ENCODE measurements at places on chromosomes 7 and 10. TPM values are rescaled to one million over a fixed set of nuclear protein-coding genes. Genes with fewer than 3 reads are reported as not detected.

Gene ABCB4
- total RNA-seq = not detected

Gene CNNM1
- total RNA-seq = 3.3 TPM

Gene BUB3
- total RNA-seq = 291 TPM

Gene VAX1
- 0.98 TPM for total RNA-seq

Gene DDC
- not detected for total RNA-seq

Gene SAMD8
- total RNA-seq = 48.6 TPM

Gene ADAM12
- total RNA-seq = 9.4 TPM

Gene STEAP4
- total RNA-seq = 1.7 TPM

Gene UTF1
- not detected for total RNA-seq

Gene HTR7
- 0.62 TPM for total RNA-seq

Gene DBNL
- total RNA-seq = 108 TPM

Gene PDK4
- 3.2 TPM for total RNA-seq

Gene OR2A1
- total RNA-seq = not detected

- peaks cover 23% of the 10 kb centered on the region for H3K4me1 ChIP-seq
- no peak for DNase-seq
- no peaks in the 10 kb centered on the region for H3K27me3 ChIP-seq
- no peak overlapping the region for H3K4me3 ChIP-seq
Observed at GRCh38 chr10:126463286-126463685, 75.0 kb upstream of the ADAM12 start.

DNA sequence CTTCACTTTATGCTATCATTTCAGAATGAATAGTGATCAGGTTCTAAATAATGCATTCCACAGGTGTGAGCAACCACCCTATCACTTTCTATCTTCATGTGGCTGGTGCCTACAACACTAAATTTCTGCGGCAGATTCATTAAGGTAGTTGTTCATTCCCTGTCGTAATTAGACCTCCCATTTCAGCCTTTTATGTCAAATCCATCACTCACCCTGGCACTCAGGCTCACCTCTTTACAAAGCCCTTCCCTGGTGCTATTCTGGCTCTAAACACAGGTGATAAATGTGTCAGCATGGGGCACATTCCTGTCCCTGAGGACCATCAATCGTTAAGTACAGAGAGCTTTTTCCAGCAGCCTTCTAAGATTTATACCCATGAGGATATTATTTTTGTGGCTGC is 300.0 kb upstream of the C7orf33 start:
- peaks cover 24% of the 10 kb centered on the region for H3K27me3 ChIP-seq
- H3K27ac ChIP-seq = no peak overlapping the region
- no peaks in the 10 kb centered on the region for H3K36me3 ChIP-seq
- no peaks in the 10 kb centered on the region for H3K4me1 ChIP-seq
- DNase-seq = no peak
- no peak overlapping the region for H3K4me3 ChIP-seq

DNA sequence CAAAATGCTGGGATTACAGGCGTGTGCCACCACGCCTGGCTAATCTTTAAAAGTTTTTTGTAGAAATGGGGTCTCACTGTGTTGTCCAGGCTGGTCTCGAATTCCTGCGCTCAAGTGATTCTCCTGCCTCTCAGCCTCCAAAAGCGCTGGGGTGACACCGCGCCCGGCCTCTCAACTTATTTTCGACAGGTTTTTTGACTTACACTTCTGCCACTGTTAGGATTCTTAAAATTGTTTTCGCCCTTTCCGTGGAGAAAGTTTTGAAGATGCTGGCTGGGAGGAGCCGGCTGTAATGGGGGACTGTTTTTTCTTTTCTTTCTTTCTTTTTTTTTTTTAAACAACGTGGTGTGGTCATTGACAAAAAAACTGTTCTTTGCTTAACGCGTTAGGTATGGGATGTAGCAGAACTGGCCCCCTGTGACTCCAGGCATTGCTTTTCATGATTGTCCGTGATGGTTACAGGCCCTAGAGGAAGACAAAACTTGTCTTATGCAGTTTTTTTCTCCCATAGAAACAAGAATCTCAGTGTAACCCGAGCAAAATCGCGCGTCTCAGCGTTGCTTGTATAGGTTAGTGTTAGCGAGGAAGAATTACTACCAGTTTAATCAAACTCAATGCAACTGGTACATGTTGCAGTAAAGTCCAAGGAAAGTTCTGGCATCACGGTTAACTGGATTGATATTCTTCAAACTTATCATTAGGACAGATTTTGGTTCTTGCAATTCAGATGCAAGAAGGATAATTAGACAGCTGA is 72.2 kb downstream of the DAGLB start:
- DNase-seq = peak; percentile 25
- H3K27me3 ChIP-seq = no peaks in the 10 kb centered on the region
- H3K36me3 ChIP-seq = 0 out of 2 replicates have a peak, but pooled peaks cover 4% of the 10 kb centered on the region
- H3K4me3 ChIP-seq = peak overlapping the region; percentile 80

- no peak overlapping the region for H3K4me3 ChIP-seq
- peak; percentile 79 for DNase-seq
- peaks cover 9% of the 10 kb centered on the region for H3K4me1 ChIP-seq
- H3K27me3 ChIP-seq = no peaks in the 10 kb centered on the region
- no peaks in the 10 kb centered on the region for H3K36me3 ChIP-seq
Observed at GRCh38 chr10:51092402-51092801, 18.1 kb downstream of the PRKG1 start.

- no peak for DNase-seq
- no peaks in the 10 kb centered on the region for H3K4me1 ChIP-seq
- peaks cover 9% of the 10 kb centered on the region for H3K36me3 ChIP-seq
- no peak overlapping the region for H3K27ac ChIP-seq
- no peaks in the 10 kb centered on the region for H3K27me3 ChIP-seq
- no peak overlapping the region for H3K4me3 ChIP-seq
Observed at GRCh38 chr10:97759946-97760345, 11.9 kb downstream of the SFRP5 start.

- H3K27ac ChIP-seq = no peak overlapping the region
- H3K4me3 ChIP-seq = no peak overlapping the region
- peak; percentile 59 for DNase-seq
- H3K36me3 ChIP-seq = no peaks in the 10 kb centered on the region
Observed at GRCh38 chr10:93039721-93040120, 20.9 kb upstream of the CYP26C1 start.

GRCh38 chr7:1324028-1324900 is 91.6 kb downstream of the UNCX start:
- H3K27me3 ChIP-seq = peaks cover 32% of the 10 kb centered on the region
- H3K27ac ChIP-seq = no peak overlapping the region
- no peaks in the 10 kb centered on the region for H3K4me1 ChIP-seq
- H3K4me3 ChIP-seq = no peak overlapping the region

DNA sequence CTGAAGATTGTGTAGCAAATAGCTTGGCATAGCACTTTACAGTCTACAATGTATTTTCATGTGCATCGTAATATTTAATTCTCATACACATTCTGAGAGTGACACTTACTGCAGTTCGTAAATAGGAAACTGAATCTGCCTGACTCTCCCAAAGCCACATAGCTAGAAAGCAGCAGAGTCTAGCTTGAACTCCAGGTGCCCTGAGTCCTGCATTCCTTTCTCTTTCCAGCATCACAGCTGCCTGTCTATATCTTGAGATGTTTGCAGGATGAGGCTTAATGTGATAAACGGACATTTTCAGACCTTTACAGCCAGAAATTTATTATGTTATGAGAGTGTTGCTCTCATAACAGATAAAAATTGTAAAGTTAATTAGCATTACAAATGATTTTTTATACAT is 132.9 kb upstream of the PLXDC2 start:
- H3K27me3 ChIP-seq = no peaks in the 10 kb centered on the region
- no peak overlapping the region for H3K4me3 ChIP-seq
- no peak for DNase-seq
- no peaks in the 10 kb centered on the region for H3K4me1 ChIP-seq
- no peak overlapping the region for H3K27ac ChIP-seq

- H3K4me3 ChIP-seq = no peak overlapping the region
- peaks cover 6% of the 10 kb centered on the region for H3K27me3 ChIP-seq
- no peaks in the 10 kb centered on the region for H3K36me3 ChIP-seq
- no peak for DNase-seq
Observed at GRCh38 chr10:106872176-106872575, 292.3 kb downstream of the SORCS1 start.

- no peak overlapping the region for H3K27ac ChIP-seq
- DNase-seq = no peak
- no peak overlapping the region for H3K4me3 ChIP-seq
- peaks cover 37% of the 10 kb centered on the region for H3K27me3 ChIP-seq
- H3K36me3 ChIP-seq = no peaks in the 10 kb centered on the region
Observed at GRCh38 chr10:121183236-121183635, 332.1 kb downstream of the WDR11 start.

- H3K27me3 ChIP-seq = no peaks in the 10 kb centered on the region
- no peak overlapping the region for H3K27ac ChIP-seq
- H3K4me3 ChIP-seq = no peak overlapping the region
- peaks cover 10% of the 10 kb centered on the region for H3K4me1 ChIP-seq
Observed at GRCh38 chr7:93949423-93949822, 27.9 kb downstream of the GNG11 start.

DNA sequence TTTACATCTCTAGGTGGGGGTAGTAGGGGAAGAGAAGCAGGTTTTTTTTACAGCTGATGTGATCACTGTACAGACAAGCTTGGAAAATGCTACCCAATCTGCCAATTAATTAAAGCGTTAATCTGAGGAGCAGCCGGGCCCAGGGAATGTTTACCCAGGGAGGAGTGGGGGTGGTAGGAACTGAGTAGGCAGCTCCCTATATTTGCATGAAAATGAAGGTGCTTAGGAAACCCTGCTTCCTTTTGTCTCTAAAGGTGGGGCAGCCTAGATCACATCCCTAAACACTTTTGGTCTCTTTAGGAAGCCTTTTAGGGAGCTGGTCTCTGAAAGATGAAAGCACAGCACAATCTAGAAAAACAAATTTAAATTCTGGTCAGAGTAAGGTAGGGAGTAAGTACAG is 53.0 kb upstream of the NFKB2 start:
- no peaks in the 10 kb centered on the region for H3K36me3 ChIP-seq
- peaks cover 25% of the 10 kb centered on the region for H3K4me1 ChIP-seq
- H3K4me3 ChIP-seq = no peak overlapping the region
- H3K27me3 ChIP-seq = no peaks in the 10 kb centered on the region
- H3K27ac ChIP-seq = peak overlapping the region; percentile 76
- DNase-seq = peak; percentile 3

DNA sequence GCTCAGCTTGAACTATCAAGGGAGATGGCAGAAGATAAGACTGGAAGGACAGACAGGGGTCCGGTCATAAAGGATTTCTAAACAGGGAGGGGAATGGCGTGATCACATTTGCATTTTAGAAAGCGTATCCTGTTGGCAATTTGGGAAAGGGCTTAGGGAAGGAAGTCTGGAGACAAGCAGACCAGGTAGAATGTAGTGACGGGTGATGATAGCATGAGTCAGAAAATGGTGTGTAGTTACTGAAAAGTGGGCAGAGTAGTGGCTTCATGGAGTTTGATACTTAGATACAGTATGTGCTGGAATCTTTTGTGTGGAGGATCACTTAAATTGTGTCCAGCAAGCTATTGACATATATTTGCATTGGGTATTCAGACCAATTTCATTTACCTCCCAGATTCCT is 61.2 kb downstream of the LRGUK start:
- H3K4me1 ChIP-seq = no peaks in the 10 kb centered on the region
- no peaks in the 10 kb centered on the region for H3K27me3 ChIP-seq
- DNase-seq = peak; percentile 42
- no peak overlapping the region for H3K27ac ChIP-seq

DNA sequence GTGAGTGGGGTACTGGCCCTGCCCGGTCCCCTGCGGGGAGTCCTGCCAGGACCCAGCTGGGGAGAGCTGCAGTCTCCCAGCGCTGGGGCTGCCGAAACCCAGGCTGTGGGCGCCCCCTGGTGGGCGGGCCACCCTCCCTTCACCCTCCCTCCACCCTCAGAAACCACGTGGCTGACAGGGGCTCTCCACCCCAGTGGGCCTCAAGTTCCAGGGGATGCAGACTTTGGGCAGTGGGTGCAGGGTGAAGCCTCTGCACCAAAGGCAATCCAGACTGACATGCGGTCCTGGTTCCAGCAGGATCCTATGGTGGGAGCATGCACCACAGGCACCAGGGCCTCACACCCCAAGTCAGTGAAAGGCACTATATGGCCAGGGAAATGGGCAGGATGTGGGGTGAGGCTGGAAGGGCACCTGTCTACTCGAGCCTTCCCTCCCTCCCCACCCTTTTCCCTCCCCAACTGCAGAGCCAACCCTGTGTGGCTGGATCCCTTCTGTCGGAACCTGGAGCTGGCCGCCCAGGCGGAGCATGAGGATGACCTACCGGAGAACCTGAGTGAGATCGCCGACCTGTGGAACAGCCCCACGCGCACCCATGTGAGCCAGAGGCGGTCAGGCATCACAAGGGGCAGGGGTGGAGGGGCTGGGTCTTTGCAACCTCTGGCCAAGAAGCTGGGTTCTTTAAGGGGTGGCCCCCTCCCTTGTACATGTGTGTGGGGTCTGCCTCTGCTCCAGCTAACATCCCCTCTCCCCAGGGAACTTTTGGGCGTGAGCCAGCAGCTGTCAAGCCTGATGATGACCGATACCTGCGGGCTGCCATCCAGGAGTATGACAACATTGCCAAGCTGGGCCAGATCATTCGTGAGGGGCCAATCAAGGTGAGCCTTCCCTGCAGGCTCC is 38.8 kb downstream of the PSAP start:
- H3K4me1 ChIP-seq = no peaks in the 10 kb centered on the region
- peaks cover 3% of the 10 kb centered on the region for H3K36me3 ChIP-seq
- H3K4me3 ChIP-seq = no peak overlapping the region

GRCh38 chr10:128713874-128714570 is 587.8 kb upstream of the MKI67 start:
- H3K4me3 ChIP-seq = no peak overlapping the region
- H3K27me3 ChIP-seq = no peaks in the 10 kb centered on the region
- H3K4me1 ChIP-seq = no peaks in the 10 kb centered on the region
- H3K36me3 ChIP-seq = no peaks in the 10 kb centered on the region
- no peak for DNase-seq
- no peak overlapping the region for H3K27ac ChIP-seq

DNA sequence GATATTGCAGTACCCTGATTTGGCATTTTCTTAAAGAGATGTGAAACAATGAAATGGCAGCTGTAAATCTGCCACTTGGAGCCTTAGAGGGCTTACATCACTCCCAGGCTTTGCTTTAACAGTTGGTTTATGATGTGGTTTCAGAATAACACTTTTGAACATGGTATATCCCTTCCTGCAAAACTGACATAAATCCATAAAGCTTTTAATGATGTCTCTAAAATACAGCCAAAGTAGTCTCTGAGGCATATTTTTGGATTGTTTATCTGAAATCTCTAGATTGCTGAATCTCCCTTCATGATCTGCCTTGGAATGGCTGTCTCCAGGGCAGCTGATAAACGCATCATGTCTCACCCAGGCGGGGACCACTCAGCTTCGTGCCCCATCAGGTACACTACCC is 377.8 kb upstream of the C7orf33 start:
- H3K4me1 ChIP-seq = no peaks in the 10 kb centered on the region
- H3K27ac ChIP-seq = no peak overlapping the region
- DNase-seq = no peak
- H3K27me3 ChIP-seq = peaks cover 65% of the 10 kb centered on the region

GRCh38 chr7:157651366-157652160 is 314.8 kb downstream of the DNAJB6 start:
- H3K27me3 ChIP-seq = no peaks in the 10 kb centered on the region
- H3K27ac ChIP-seq = no peak overlapping the region
- H3K4me1 ChIP-seq = no peaks in the 10 kb centered on the region
- no peak overlapping the region for H3K4me3 ChIP-seq

GRCh38 chr7:13454916-13455592 is 534.4 kb downstream of the ETV1 start:
- no peak overlapping the region for H3K27ac ChIP-seq
- H3K4me3 ChIP-seq = no peak overlapping the region

GRCh38 chr7:41890631-41891274 is 187.9 kb upstream of the INHBA start:
- H3K36me3 ChIP-seq = no peaks in the 10 kb centered on the region
- DNase-seq = no peak
- no peak overlapping the region for H3K4me3 ChIP-seq
- H3K27me3 ChIP-seq = no peaks in the 10 kb centered on the region
- no peak overlapping the region for H3K27ac ChIP-seq

- H3K27ac ChIP-seq = no peak overlapping the region
- DNase-seq = no peak
- H3K4me3 ChIP-seq = no peak overlapping the region
- H3K36me3 ChIP-seq = no peaks in the 10 kb centered on the region
- no peaks in the 10 kb centered on the region for H3K4me1 ChIP-seq
Observed at GRCh38 chr7:22895140-22895827, 72.6 kb upstream of the TOMM7 start.
